Tongue (tissue), 3 donors: ENCODE measurements at places on chromosomes 7 and 10. TPM values are rescaled to one million over a fixed set of nuclear protein-coding genes. Genes with fewer than 3 reads are reported as not detected.

DNA sequence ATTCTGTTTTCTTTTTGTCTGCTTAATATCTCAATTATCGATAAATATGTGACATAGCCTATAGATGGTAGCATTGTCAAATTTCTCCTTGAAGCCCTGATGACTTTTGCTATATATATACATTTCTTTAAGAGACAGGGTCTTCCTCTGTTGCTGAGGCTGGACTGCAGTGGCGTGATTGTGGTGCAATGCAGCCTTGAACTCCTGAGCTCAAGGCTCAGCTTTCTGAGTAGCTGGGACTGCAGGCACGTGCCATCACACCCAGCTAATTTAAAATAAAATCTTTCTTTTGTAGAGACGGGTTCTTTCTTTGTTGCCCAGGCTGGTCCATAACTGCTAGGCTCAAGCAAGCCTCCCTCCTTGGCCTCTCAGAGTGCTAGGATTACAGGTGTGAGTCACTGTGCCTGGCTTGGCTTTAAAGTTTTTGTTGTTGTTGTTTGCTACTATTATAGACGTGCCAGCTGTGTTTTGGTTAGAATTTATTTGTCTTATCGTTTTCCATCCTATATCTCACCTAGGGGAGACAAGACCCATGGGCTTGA is 7.0 kb downstream of the UMAD1 start:
- DNase-seq: no peak

DNA sequence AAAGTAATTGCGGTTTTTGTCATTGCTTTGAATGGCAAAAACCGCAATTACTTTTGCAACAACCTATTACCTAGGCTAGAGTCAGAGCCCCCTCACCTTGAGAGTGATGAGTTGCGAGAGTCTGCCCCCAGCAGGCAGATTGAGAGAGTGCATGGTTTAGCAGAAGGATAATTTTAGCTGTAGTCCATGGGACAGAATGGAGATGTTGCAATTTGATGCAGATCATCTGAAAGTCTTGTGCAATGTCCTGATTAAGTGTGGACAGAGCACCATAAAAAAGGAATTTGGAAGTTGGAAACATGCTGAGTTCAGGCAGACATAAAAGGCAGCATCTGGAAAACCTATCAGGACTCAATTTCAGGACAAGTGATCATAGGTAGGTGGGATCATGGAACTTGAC is 48.7 kb downstream of the GPR141 start:
- peak; percentile 39 for DNase-seq

Gene COL1A2
- total RNA-seq: 4,115 TPM

Gene NUTM2E
- total RNA-seq: 0.41 TPM

DNA sequence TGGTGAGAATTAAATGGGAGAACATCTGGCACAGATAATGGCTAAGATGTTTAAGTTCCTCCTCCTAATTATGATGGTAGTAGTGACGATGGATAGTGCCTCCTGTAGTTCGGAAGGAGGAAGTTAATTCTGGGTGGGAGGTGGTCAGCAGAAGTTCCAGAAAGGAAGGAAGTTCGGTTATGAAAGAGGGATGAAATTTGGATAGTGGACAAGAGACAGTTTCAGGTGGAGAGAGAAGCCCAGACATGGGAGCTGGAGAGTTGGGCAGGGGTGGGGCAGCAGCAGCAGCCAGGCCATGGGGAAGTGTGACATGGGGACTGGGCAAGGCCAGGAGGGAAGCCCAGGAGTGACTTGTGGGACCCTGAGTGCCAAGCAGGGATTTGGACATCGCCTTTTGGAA is 99.5 kb downstream of the CCNY start:
- DNase-seq: no peak
